ENCODE measurements at places on chromosomes 7 and 10.
A peak's percentile ranks its signal among the peaks of the same experiment; 100 is the strongest.

DNA sequence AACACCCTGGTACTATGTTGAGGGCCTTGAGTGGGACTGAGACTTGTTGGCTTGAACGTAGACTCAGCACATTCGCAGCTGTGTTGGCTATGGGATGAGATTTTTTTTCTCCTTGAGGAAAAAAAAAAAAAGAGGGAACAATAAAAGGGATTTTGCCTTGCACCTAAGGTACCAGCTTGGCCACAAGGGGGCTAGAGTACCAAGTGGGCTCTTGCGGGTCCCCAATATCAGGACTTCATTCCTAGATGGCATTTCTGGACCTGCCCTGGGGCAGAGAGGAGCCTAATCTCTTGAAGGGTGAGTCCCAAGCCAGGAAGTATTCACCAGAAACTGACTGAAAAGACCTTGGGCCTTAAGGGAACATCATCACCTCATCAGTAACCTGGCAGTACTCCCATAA is 1083.6 kb upstream of the PHF14 start:
- no peak for DNase-seq

DNA sequence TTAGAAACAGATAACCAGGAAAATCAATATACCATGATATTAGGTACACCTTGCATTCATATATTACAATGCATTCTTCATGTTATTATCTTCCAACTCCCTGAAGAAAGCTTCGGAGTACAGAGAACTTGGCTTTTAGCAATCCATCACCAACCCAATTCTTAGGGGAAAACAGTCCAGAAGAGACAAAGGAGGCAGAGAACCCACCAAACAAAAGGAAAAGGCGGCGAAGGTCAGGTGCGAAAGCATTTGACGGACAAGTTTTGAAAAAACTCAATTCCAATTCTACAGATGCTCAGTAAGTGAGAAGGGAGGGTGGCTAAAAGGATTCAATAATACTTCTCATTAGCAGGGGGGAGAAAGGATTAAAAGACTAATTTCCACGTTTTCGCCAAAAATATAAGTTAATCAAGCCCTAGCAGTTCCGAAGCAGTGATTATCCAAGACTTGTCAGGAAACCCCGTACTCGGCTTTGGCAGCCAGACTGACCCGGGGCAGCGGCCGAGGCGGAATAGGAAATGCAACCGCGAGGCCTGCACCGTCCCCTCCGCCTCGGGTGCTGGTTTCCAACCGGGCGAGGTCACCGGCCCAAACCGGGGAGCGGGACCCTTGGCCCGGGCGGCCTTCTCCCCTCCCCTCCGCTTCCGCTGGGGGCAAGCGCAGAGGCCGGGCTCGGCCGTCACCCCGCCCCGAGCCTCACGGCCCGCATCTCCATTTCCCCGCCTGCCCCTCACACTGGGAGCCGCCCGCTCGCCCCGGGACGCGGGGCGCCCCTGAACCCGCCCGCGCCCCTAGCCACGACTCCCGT is 747 bp downstream of the GDI2 start:
- peak; percentile 92 for DNase-seq

GRCh38 chr7:13990319-13990983 is 985 bp upstream of the ETV1 start:
- peak; percentile 88 for DNase-seq

DNA sequence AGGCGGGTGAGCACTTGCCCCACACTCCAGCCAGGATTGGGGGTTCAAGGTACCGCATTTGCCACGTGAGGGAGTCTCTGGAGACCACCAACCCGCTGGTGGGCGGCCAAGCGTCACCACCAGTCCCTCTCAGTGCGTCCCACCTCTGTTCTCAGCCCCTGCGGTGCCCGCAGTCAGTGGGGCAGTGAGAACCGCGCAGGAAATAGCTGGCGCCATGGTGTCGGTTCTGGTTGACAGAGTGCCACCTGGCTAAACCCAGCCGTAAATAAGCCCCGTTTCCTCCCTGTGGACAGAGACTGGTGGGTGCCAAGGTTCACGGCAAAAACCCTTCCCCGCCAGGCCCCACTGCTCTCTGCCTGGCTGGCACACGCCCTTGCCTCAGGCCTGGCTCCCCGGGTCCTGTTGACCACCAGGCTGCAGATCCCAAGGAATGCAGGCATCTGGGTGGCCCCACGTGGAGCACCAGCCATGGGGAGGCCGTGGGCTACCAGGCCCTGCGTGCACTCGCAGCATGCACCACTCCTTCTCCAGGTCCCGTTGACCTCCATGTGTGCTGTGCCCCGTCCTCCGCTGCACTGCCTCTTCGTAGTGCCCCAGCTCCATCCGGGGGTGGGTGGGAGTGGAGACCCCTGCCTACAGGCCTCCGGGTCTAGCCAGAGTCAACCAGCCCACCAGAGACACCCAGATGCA is 140.0 kb downstream of the LHPP start:
- no peak for DNase-seq

DNA sequence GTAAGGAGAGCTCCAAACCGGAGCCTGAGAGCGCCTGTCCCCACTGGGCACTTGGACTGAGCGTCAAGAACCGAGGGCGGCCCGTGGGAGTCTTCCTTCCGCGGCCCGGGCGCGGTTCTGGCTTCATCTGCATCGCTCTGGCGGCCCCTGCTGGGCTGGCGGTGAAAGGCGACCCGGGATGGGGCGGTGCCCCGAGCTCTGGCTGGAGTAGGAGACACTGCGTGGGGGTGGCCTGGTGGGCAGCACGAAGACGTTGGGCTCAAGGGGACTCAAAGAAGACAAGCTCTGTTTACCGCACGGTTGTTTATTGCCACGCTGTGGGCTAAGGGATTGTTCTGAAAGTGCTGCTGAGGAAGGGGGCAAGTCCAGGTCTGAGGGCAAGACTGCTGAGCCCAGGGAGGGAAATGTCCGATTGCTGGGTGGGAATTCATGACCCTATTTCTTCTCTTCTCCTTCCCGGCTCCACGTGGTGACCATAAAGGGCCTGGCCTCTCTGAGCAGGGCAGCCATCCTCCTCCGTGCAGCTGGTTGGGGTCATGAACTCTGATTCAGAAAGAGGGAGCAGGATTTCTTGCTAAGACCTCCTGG is 29.8 kb downstream of the PLAU start:
- DNase-seq = peak; percentile 82

GRCh38 chr7:35722054-35722849 is 27.3 kb upstream of the HERPUD2 start:
- no peak for DNase-seq

DNA sequence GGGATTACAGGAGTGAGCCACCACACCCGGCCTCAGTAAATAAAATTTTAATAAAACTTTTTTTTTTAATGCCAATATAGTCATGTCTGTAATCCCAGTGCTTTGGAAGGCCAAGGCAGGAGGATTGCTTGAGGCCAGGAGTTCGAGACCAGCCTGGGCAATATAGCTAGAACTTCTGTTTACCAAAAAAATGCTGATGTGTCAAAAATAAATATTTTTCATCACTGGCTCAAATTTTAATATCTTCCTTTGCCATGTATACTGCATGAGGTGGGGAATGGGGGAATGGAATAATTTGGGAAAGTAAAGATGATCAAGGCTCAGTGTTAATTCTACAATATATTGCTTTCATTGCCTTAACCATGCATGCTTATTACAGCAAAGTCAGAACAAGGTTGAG is 10.7 kb upstream of the RHBDD2 start:
- DNase-seq = no peak

GRCh38 chr10:35126062-35126529 is 550 bp upstream of the CREM start:
- no peak for DNase-seq

GRCh38 chr10:23051278-23051677 is 44.1 kb upstream of the MSRB2 start:
- no peak for DNase-seq

GRCh38 chr7:140060788-140061606 is 1.8 kb downstream of the PARP12 start:
- no peak for DNase-seq

DNA sequence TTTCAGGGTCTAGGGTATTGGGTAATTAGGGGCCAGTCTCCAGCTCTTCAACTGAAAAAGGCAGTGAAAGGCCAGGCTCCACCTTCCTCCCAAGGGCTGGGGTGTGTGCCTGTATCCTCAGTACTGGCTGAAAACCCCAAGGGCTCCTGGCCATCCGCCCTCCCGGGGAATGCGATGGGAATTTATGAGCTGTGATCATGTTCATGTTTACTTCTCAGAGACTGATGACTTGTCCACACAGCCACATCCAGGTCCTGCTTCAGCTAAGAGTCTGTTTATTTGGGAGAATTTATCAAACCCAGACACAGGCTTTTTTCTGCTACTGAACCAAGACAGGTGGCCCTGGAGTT is 91.7 kb downstream of the CCDC3 start:
- DNase-seq = peak; percentile 88

GRCh38 chr7:100127866-100128636 is 1.3 kb downstream of the MBLAC1 start:
- no peak for DNase-seq

GRCh38 chr7:81234896-81235295 is 316.0 kb upstream of the SEMA3C start:
- DNase-seq = no peak

GRCh38 chr10:20363684-20364083 is 533.4 kb downstream of the NEBL start:
- DNase-seq = no peak

- no peak for DNase-seq
These were observed 75.5 kb downstream of the PAPSS2 start for GRCh38 chr10:87734987-87735827.

DNA sequence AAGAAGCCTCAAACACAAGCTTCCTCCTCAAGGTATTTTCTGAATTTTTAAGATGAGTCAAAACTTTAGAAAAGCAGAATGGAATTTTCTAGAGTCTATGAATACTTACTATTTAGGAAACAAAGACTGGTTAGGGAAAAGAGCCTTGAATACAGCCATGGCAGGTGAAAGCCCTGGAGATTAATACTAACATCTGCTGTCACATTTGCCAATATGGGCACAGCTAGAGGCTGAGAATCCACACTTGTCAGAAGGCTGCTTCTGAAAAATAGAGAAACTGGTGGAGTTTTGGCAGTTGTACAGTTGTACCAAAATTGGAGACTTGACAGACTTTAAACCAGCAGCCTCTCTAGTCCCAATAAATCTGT is 24.3 kb upstream of the CNNM1 start:
- no peak for DNase-seq

DNA sequence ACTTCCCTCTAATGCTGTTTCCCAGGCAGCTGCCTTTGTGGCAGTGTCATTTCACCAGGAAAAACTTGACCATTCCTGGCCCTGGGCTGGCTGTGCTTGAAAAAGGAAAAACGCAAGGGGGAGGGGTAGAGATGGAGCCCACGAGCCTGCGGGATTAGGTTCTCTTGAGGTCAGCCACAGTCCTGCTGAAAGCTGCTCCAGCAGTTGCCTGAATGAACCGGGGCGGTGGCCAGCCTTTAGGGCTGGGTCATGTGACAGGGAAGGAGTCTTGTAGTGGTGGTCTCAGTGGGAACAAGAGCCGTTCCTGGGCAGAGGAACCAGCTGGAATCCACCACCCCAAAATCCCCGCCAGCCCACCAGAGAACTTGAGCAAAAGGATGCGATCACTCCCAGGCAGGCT is 51.2 kb upstream of the LRRC4 start:
- DNase-seq = no peak

DNA sequence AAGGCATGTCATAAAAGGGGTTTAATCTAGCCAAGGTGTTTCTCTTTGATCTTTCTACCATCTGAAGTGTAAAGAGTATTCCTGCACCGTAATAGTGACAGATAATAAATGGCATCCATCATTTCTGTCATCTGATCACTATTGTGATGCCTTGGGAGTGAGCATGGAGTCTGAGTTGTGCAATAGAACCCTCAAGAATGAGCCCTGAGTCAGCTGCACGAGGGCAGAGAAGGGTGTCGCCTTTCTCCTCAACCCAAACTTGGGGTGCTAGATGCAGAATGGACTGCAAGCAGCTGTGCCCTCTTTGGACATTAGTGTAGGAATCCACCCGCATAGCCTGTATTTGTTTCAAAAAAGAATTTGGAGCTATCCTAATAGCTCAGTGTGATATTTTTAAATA is 115.2 kb downstream of the ZNF37A start:
- DNase-seq = no peak

GRCh38 chr7:152899548-152900109 is 140.1 kb downstream of the ACTR3B start:
- no peak for DNase-seq

DNA sequence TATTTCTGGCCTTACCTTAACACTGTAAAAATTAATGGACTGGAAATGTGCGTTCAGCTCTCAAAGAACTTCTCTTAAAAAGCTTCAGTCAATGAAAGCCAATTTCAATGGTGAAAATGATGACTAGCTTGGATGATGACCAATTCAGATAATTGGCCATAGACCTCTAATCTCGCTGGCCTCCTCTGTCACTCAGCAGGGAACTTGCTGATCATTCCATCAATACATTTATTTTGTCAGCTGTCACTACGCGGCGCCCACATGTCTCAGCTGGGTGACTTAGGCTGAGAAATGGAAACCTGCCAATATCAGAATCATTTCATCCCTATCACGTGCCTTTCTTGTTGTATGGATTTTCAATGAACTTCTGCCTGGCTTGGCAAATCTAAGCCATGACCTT is 673.0 kb upstream of the AUTS2 start:
- DNase-seq = no peak

DNA sequence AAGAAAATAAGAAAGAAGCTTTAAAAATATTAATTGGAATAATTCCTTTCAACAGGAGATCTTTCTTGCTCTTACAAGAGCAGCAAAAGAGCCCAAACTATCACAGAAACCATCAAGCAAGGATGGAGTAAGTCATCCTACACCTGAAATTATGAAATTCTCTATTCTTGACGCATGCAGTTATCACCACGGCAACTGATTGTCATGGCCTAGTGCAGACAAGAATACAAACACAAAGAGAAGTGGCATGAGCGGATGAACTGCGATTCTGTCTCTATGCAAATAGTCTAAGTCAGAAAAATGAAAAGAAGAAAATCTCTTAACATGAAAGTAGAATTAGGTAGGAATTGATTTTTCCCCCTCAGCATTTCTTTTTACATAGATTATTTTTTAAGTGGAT is 54.8 kb upstream of the SLC35B4 start:
- DNase-seq = no peak

DNA sequence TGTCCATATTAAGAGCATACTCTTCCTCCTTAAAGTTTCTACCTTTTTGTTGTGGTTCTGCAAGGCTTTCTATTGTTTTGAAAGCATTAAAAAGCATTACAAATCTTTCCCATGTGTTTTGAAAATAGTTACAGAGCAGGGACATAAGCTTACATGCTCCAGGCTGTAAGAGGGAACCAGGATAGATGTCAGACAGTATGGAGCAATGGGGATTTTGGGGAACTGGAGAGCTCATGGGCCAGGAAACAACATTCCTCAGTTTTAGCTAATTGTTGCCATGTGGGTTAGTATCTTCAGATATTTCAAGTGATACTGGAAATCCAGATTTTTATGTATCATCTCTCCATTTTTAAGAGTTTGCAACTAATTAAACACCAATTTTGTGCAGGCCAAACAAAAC is 3.5 kb downstream of the MDFIC start:
- DNase-seq = no peak

- DNase-seq = no peak
These were observed 166.7 kb downstream of the PTPN20 start for GRCh38 chr10:47077941-47078340.

DNA sequence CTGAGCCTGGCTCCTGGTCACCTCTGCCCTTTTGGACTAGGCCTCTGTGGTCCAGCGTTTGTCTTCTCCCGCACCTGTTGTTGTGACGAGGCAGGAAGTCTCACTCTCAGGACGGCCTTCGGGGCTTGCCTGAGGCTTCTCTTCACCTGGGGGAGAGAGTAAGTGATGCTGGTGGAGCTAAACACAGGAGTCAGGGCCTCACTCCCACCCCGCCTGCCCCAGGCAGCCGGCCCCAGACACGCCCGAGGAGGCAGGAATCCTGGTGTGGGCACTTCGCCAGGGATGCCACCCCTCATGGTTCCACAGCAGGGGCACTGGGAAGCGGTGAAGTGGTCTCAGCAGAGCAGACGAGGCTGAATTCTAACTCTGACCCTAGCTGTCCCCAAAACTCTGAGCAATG is 42.4 kb downstream of the IL2RA start:
- DNase-seq = peak; percentile 7

Measured in lower leg skin (tissue), 4 donors.